ENCODE measurements at places on chromosomes 6 and 20.

DNA sequence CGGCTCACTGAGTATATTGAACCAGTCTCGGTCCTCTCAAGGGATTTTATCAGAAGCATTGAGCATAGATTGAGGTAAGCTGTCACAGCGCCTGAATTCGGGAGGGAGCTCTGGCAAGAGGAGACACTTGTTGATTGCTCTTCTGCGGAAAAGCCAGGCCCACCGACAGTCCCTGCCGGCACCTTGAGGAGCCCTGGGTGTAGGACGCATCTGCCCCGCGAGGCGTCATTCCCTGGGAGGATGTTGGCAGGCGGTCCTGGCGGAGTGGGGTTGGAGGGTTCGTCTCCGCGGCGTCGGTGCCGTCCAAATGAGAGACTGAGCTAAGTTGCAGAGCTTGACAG is 843 bp downstream of the FBXO9 start:
- peak; percentile 34 for DNase-seq

- no peak for DNase-seq
These were observed 58.1 kb downstream of the RNF217 start for GRCh38 chr6:125020385-125020784.

GRCh38 chr6:169244684-169245383 is 8.8 kb downstream of the THBS2 start:
- no peak for DNase-seq

- no peak for DNase-seq
These were observed 23.0 kb downstream of the ZNF217 start for GRCh38 chr20:53570446-53571276.

All from left ventricle myocardium inferior (tissue), 1 donor.